Activated CD8-positive, alpha-beta T cell treated with anti-CD3 and anti-CD28 coated beads for 36 hours (primary cell): ENCODE measurements at places on chromosomes 13 and 19. TPM values are rescaled to one million over a fixed set of nuclear protein-coding genes. Genes with fewer than 3 reads are reported as not detected.

The GPR183 gene
- total RNA-seq, result 10.0 TPM

The NAPSA gene
- 20.0 TPM for total RNA-seq

The CPB2 gene
- not detected for total RNA-seq

The FGF22 gene
- not detected for total RNA-seq

The TLE6 gene
- total RNA-seq, result 3.5 TPM

The ZSCAN5B gene
- total RNA-seq, result not detected

The CCDC8 gene
- not detected for total RNA-seq

The NXNL1 gene
- total RNA-seq, result not detected

The PGLYRP1 gene
- total RNA-seq, result not detected

The AXL gene
- total RNA-seq, result 0.50 TPM

The ZNF253 gene
- total RNA-seq, result 10.8 TPM
